ENCODE measurements at places on chromosomes 6 and 20. TPM values are rescaled to one million over a fixed set of nuclear protein-coding genes. Genes with fewer than 3 reads are reported as not detected.

DNA sequence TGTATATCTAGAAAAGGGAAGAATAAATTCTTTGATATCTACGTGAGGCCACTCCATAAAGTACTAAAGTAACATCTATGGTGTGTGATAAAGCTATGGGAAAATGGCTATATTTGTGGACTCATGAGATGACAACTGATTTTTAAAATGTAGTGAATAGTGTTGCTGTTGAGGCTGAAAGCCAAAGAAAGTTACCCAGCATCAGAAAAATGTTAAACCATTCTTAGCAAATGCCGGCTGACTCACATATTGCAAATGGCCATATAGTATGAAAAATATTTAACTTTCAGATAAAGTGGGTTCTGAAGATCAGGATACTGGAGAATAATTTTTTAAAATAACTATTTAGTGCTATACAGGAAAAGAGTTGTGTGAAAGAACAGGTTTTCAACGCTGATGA is 129.9 kb upstream of the GRIK2 start:
- DNase-seq = no peak

GRCh38 chr6:168166627-168167026 is 87.6 kb upstream of the FRMD1 start:
- DNase-seq = no peak

DNA sequence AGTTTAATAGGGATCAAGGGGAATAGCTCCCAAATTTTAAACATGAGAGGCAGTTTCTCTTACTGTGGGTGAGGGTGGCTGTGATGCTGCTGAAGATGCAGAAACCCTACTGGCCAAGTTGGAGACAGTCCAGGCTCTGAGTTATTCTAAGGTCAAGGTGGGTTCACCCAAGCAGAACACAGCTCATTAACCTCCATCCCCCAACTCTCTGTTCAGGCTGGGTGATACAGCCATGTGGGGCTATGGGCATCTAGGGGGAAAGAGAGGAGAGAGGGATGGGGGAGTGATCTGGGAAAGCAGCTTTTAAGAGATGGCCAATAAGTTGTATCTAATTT is 18.9 kb upstream of the TRAM2 start:
- DNase-seq = no peak

- no peak for DNase-seq
Measured at GRCh38 chr20:12049125-12049524, 131.4 kb downstream of the BTBD3 start.

- no peak for DNase-seq
Measured at GRCh38 chr6:155444120-155444917, 11.3 kb downstream of the NOX3 start.

- DNase-seq = no peak
Measured at GRCh38 chr6:150905769-150906168, 40.3 kb downstream of the MTHFD1L start.

DNA sequence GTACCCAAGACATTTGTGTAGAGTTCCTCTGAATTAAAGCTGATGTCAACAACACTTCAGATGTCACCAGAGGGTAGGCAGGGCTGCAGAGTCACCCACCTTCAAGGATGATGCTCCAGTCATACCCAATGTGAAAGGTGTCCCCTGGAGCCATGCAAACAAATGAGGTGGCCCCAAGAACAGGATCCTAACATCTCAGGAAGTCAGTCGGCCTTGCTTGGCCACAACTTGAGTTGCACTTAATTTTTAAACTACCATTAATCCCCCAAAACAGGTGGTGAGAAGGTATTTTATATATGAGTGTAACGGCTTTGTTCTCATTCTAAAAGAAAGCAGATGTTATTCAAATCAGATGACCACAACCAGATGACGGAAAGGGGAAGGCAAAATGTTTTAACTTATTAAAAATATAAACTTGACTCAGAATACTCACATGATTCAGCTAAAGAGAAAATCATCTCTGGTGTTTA is 21.1 kb upstream of the SERPINB1 start:
- DNase-seq = no peak

GRCh38 chr20:14576196-14576877 is 238.9 kb upstream of the FLRT3 start:
- DNase-seq = no peak

GRCh38 chr20:40776466-40777457 is 87.7 kb upstream of the MAFB start:
- DNase-seq = no peak

The UQCC2 gene
- total RNA-seq = 19.7 TPM

The BAG2 gene
- total RNA-seq = 2.2 TPM

The ANKRD66 gene
- not detected for total RNA-seq

The GTSF1L gene
- not detected for total RNA-seq

The PARD6B gene
- total RNA-seq = 30.6 TPM

All from breast epithelium (tissue), 4 donors.